ENCODE measurements at places on chromosomes 2 and 18.
A peak's percentile ranks its signal among the peaks of the same experiment; 100 is the strongest.

DNA sequence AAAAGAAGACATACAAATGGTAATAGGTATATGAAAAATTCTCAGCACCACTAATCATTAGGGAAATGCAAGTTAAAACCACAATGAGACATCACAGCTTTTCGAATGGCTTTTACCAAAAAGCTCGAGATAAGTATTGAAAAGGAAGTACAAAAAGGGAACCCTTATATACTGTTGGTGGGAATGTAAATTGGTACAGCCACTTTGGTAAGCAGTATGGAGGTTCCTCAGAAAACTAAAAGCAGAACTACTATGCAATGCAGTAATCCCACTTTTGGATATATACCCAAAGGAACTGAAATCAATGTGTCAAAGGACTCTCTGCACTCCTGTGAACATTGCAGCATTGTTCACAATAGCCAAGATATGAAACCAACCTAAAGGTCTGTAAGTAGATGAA is 107.5 kb upstream of the SPATS2L start:
- no peak for DNase-seq

GRCh38 chr2:76464310-76464709 is 753.6 kb upstream of the GCFC2 start:
- DNase-seq: no peak

- DNase-seq: no peak
Measured at GRCh38 chr2:46023165-46023854, 273.9 kb upstream of the EPAS1 start.

DNA sequence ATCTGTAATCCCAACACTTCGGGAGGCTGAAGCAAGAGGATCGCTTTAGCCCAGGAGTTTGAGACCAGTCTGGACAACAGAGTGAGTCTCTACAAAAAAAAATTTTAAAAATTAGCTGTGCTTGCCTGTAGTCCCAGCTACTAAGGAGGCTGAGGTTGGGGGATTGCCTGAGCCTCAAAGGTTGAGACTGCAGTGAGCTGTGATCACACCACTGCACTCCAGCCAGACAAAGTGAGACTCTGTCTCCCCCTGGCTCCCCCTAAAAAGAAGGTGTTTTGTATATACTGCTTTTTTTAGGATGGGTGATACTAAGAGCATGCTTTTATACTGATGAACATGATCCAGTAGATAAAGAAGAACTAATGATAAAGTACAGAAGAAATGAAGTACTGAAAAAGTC is 145.0 kb downstream of the BAZ2B start:
- no peak for DNase-seq

DNA sequence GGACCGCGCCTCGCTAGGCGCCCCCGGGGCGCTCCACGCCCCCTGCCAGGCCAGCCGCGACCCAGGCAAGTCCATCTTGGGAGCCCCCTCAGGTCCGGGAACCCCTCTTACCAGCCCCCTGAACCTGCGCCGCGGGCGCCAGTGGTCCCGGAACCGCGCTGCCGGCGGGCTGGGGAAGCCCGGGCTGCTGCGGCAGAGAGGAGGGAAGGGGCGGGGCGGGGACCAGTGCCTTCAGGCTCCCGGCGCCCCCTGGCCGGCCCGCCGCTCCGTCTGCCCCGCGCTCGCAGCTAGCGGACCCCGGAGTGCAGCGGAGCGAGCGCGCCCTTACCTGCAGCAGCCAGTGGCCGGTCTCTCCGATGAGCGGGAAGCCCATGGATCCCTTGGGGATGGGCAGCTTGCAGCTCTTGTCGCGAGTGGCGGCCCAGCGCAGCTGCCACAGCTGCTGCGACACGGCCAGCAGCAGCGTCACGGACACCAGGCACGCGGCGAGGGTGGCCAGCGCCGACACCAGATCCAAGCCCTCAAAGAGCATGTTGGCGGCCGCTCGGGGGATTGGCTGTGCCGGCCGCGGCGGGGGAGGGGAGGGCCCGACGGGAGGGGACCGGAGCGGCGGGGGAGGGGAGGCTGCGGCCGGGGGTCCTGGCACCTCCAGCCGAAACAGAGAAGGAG is at the start of gene CYP26B1:
Gene CYP26B1 (minus strand): TSS at position 560 of the 669 bp plus-strand sequence. CDS start 28 bp downstream, at position 532.
- no peak for DNase-seq

DNA sequence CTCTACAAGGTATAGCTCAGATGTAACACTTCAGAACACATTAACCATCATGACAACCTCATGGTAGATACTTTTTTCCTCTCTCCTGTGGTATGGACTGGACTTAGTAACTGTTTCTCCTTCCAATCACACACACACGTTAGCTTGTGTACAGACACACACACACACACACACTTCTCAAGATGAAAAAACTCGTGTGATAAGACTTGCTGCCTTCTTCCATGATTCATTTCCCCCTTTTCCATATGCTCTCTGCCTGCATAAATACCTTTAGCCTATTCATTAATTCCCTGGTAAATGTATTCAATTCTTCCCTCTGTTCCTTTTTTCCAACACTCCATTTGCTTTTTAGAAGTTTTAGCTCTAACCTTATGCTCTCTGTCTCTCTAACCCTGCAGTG is 118.9 kb upstream of the TANK start:
- no peak for DNase-seq

- DNase-seq: no peak
Measured at GRCh38 chr2:80703532-80703931, 399.0 kb upstream of the LRRTM1 start.

GRCh38 chr2:230018153-230018552 is 50.6 kb downstream of the SLC16A14 start:
- no peak for DNase-seq

DNA sequence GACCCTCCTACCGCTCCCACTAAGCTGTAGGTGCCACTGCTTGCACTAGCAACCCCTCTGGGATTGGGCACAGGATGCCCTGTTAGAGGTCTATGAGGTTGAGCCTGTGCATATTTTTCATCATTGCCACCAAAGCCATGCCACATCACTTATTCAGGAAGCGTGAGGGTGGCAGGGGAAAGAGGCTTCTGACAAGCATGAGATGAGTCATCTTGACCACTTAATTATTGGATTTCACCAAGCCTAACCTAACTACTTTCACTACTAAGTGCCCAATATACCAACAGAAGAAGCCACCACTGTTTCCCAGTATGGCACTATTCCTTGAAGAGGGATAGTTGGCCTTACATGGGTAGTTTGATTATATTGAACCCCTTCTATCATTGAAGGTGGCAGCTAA is 181.3 kb upstream of the EPHA4 start:
- DNase-seq: no peak

DNA sequence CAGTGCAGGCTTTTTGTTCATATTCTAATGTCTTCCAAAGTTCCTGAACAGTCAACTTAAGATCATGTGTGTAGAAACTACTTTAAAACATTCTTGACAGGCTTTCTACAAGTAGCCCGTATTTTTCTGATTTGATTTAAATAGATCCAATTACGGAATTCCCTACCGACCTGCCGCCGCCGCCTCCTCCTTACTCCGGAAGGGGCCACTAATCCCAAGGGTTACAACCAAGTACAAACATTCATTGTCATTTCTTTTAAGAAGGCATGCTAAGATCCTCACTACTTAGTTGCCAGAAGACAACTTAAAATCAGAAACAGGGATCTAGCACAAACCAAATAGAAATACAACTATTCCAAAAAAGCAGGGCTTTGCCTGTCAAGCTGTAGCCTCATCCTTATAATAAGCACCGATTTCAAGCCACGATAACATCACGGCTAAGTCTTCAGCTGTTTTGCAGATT is 784 bp downstream of the WDR33 start:
- no peak for DNase-seq

GRCh38 chr2:225742487-225742886 is 343.0 kb downstream of the NYAP2 start:
- DNase-seq: no peak

DNA sequence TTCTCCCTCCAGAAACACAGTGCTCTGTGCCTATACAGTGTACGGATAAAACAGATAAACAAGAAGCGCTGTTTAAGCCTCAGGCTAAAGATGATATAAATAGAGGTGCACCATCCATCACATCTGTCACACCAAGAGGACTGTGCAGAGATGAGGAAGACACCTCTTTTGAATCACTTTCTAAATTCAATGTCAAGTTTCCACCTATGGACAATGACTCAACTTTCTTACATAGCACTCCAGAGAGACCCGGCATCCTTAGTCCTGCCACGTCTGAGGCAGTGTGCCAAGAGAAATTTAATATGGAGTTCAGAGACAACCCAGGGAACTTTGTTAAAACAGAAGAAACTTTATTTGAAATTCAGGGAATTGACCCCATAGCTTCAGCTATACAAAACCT is 70.7 kb downstream of the TANK start:
- no peak for DNase-seq

- no peak for DNase-seq
Measured at GRCh38 chr2:14712111-14712510, 79.6 kb downstream of the LRATD1 start.

DNA sequence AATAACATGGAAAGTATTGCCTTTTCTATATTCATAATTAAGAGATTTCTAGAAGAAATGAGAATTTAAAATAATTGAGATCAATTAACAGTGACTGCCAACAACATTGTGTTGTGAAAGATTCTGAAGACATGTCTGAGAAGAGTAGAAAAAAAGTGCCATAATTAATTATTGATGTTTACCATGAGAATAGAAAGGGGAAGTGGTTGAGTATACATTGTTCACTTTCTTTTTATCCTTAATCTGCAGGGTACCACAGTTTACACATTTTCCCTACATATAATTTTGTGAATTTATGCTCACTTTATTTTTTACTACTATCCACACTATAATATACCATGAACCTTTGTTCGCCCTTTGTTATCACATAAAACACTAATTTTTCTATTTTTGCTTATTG is 47.1 kb upstream of the UBE2E3 start:
- DNase-seq: no peak

GRCh38 chr18:22167471-22168241 is 1.7 kb upstream of the GATA6 start:
- DNase-seq: no peak

DNA sequence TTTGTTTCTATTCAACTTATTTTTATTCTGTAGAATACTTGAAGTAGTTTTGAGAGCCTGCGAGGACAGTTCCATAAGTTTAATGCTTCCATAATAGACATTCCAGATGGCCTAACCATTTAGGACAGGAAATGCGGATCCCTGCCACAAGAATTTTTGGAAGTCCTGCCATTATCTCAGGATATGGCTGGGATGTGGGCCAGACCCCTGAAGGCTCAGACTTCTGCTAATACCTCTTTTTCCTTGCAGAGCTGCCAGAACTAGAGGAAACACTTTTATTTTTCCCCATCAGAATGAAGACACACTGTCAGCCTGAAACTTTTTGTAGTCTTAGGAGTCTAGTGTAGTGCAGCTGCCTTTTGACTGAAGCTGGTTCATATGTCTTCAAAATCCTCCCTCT is 806.5 kb downstream of the TDRD15 start:
- no peak for DNase-seq

DNA sequence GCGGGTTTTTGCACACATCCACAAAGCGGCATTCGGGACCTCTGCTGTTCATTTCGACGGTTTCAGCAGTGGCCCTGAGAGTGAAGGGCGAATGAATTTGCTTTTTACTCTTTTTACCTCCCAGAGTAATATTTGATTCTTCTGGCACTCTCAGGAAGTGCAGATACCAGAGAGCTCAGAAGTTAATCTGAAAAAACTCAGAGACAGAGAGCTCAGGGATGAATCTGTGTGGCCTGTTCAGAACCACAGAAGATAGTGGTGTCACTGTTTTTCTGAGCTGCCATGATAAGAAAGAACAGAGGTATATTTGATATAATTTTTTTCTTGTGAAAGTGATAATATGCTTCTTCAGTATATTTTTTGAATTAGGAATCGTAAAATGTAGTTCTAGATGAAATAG is 129.3 kb downstream of the MBP start:
- DNase-seq: no peak

GRCh38 chr2:64525317-64525613 is 1.1 kb downstream of the AFTPH start:
- DNase-seq: peak; percentile 9

DNA sequence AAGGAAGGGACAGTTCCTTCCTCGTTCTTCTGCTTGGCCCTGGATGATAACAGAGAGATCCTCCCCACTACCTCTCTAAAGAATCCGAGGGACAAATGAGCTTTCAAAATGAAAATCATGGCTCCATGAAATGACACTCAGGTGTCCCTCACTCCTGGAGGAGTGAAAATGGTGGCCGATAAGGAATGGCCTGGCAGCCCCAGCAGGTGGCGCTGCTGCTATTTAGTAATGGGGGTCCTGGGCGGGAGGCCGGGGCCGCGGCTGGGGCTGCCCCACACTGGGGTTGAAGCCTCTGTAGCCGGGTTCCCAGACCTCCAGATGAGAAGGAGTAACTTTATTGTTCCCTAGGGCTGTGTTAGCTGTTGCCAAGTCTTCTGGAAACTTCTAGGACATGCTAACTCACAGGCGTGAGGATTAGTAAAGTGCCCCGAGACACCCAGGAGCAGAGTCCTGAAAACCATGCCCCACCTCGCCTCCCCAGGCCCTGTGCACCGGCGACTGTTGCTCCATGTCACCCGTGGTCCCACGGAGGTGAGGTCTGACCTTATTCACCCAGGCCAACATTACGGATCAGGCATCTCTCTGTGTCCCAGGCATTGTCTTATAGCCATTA is 138.0 kb downstream of the CTIF start:
- peak; percentile 34 for DNase-seq

GRCh38 chr2:217919204-217919603 is 83.6 kb downstream of the TNS1 start:
- DNase-seq: no peak

GRCh38 chr18:70380915-70381896 is 92.4 kb downstream of the SOCS6 start:
- no peak for DNase-seq

DNA sequence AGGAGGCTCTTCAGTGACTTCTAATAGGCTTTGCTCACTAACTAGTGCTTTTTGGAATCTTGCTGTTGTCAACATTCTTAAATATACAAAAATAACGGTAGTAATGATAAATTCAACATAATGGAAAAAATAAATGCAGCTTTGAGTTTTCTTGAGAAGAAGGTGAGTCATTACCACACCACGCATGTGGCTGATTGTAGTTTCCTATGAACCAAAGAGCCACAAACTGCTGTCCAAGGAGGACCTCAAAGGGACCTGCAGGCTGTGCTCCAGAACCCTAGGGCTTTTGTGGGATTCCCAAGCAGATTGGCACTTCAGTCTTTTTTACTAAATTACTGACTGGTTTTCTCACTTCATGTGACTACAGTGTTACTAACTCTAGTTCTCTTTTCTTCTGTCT is 66.7 kb downstream of the TPGS2 start:
- DNase-seq: no peak

DNA sequence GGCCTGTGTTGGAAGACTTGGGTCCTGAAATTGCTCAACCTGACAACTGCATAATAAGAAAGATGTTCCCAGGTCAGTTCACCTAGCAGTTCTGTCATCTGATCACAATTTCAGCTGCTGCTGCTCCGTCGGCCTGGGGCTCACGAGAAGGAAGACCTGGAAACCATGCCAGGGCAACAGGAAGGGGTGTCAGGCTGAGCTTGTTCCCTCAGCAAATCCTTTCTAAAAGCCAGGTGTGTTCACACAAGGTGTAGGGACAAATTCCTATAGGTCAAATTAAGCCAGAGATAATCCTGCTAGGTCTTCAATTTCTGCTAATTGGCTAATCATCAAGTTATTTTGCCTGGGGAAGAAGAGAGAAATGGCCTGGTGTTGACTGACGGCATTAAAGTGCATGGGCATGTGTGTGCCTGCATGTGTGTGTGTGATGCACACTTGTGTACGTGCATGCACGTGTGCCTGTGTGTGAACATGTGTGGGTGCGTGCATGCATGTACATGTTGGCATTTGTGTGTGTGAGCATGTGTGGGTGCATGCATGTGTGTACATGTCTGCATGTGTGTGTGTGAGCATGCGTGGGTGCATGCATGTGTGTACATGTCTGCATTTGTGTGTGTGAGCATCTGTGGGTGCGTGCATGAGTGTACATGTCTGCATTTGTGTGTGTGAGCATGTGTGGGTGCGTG is 178.6 kb downstream of the TMEM18 start:
- no peak for DNase-seq

- DNase-seq: peak; percentile 21
Measured at GRCh38 chr2:176852667-176853066, 359.9 kb upstream of the HNRNPA3 start.
